T-cell (primary cell): ENCODE measurements at places on chromosomes 12 and 14. TPM values are rescaled to one million over a fixed set of nuclear protein-coding genes. Genes with fewer than 3 reads are reported as not detected.

The PLD4 gene
- 3.9 TPM for total RNA-seq

The OAS2 gene
- 75.5 TPM for total RNA-seq

The FAM186B gene
- total RNA-seq = 0.35 TPM

The BICDL1 gene
- total RNA-seq = 140 TPM

The TEAD4 gene
- total RNA-seq = not detected

The KRT3 gene
- not detected for total RNA-seq

The TNFAIP2 gene
- 2.0 TPM for total RNA-seq

The LRRK2 gene
- 1.0 TPM for total RNA-seq

The TAC3 gene
- 0.63 TPM for total RNA-seq

The SLCO1B1 gene
- total RNA-seq = not detected

The A2ML1 gene
- not detected for total RNA-seq

The C12orf50 gene
- total RNA-seq = 0.09 TPM

The ANKRD9 gene
- 3.1 TPM for total RNA-seq

The CYP46A1 gene
- total RNA-seq = 0.51 TPM

The OR4E2 gene
- total RNA-seq = not detected

The KRT1 gene
- total RNA-seq = 57.7 TPM

The STYX gene
- 35.5 TPM for total RNA-seq

The GALNT16 gene
- total RNA-seq = 0.13 TPM

The NT5DC3 gene
- 6.3 TPM for total RNA-seq

The CLEC4D gene
- total RNA-seq = not detected

The SLC17A8 gene
- total RNA-seq = not detected
